Pulmonary artery endothelial cell (primary cell): ENCODE measurements at places on chromosomes 12 and 14. TPM values are rescaled to one million over a fixed set of nuclear protein-coding genes. Genes with fewer than 3 reads are reported as not detected.

LRRC10 gene
- total RNA-seq: not detected in 2 replicates

DPPA3 gene
- not detected in 2 replicates for total RNA-seq

GYS2 gene
- total RNA-seq: not detected in 2 replicates

ADAM21 gene
- total RNA-seq: 0.28 and 0.40 TPM in 2 replicates

ERBB3 gene
- total RNA-seq: 0.07 and 0.11 TPM in 2 replicates

EGLN3 gene
- total RNA-seq: 0.21 and 1.5 TPM in 2 replicates

PLA2G1B gene
- not detected in 2 replicates for total RNA-seq

GLS2 gene
- 0.26 and 0.28 TPM in 2 replicates for total RNA-seq

KRT80 gene
- 2.0 and 4.9 TPM in 2 replicates for total RNA-seq

ADAMTS20 gene
- not detected in 2 replicates for total RNA-seq

IFT81 gene
- total RNA-seq: 8.2 and 8.4 TPM in 2 replicates

CCDC60 gene
- total RNA-seq: not detected in 2 replicates

KSR2 gene
- 0.42 and 0.99 TPM in 2 replicates for total RNA-seq

POLE2 gene
- 14.8 and 18.2 TPM in 2 replicates for total RNA-seq

TMX1 gene
- total RNA-seq: 49.2 and 84.4 TPM in 2 replicates

PPFIA2 gene
- 0.40 TPM in 1 of 2 replicates, not detected in the other for total RNA-seq

PPP4R4 gene
- total RNA-seq: 0.04 TPM in 1 of 2 replicates, not detected in the other

DEGS2 gene
- total RNA-seq: 0.04 and 1.1 TPM in 2 replicates

ATL1 gene
- 1.1 and 5.5 TPM in 2 replicates for total RNA-seq

PPP1R3E gene
- total RNA-seq: 1.8 and 2.0 TPM in 2 replicates

BEGAIN gene
- 0.11 and 0.13 TPM in 2 replicates for total RNA-seq

C12orf54 gene
- total RNA-seq: not detected in 2 replicates

RHOJ gene
- 65.8 and 126 TPM in 2 replicates for total RNA-seq

TPI1 gene
- total RNA-seq: 941 and 1,374 TPM in 2 replicates

MEG3 gene
- 0.86 and 1.5 TPM in 2 replicates for total RNA-seq

NRIP2 gene
- total RNA-seq: not detected in 2 replicates

VPS29 gene
- 70.8 and 117 TPM in 2 replicates for total RNA-seq

CCDC177 gene
- total RNA-seq: not detected in 2 replicates

RAB15 gene
- 14.3 and 17.2 TPM in 2 replicates for total RNA-seq

PPM1H gene
- total RNA-seq: 3.9 and 4.1 TPM in 2 replicates

ZCCHC8 gene
- total RNA-seq: 11.3 and 17.2 TPM in 2 replicates

OLR1 gene
- not detected in 2 replicates for total RNA-seq

MSRB3 gene
- 42.1 and 42.4 TPM in 2 replicates for total RNA-seq

TRHDE gene
- not detected in 2 replicates for total RNA-seq

FGD6 gene
- total RNA-seq: 15.0 and 17.2 TPM in 2 replicates

P2RX7 gene
- total RNA-seq: 1.7 and 7.6 TPM in 2 replicates

TAS2R20 gene
- total RNA-seq: 2.2 TPM in 2 replicates

RNASE7 gene
- total RNA-seq: not detected in 2 replicates

WDR89 gene
- total RNA-seq: 14.7 and 22.7 TPM in 2 replicates

KRT72 gene
- total RNA-seq: not detected in 2 replicates

IFI27L1 gene
- 7.5 and 13.9 TPM in 2 replicates for total RNA-seq

PIANP gene
- not detected in 2 replicates for total RNA-seq

LRP6 gene
- 36.8 and 46.3 TPM in 2 replicates for total RNA-seq

SLC35E3 gene
- total RNA-seq: 4.5 and 8.0 TPM in 2 replicates

CLEC4A gene
- 0.13 TPM in 1 of 2 replicates, not detected in the other for total RNA-seq

RNF10 gene
- 108 and 127 TPM in 2 replicates for total RNA-seq

COCH gene
- 0.18 and 0.66 TPM in 2 replicates for total RNA-seq
